ENCODE measurements at places on chromosomes 3 and 15.

- DNase-seq, result no peak
Observed at GRCh38 chr3:126013751-126014156, 44.8 kb downstream of the ROPN1B start.

DNA sequence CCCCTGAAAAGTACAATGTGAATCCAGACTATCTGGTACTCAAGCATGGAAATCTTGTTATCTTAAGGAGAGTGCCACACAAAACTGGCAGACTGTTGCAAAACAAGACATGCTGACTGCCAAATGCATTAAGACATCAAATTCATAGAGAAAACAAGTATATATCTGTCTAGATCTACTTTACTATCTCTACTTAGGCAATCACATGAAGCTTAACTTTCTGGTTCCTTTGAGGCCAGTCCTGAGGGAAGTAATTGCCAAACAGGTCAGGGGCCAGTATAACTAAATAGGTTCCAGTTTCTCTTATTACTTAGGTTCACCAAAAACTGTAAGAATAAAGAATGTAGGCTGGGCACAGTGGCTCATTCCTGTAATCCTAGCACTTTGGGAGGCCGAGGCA lies 15.9 kb upstream of the SLC4A7 start:
- DNase-seq, result no peak

GRCh38 chr3:155079746-155080487 lies at the start of gene MME:
Gene MME, plus strand, starts transcription at chr3:155080319. Its CDS starts 3,849 bp downstream, at chr3:155084168.
- DNase-seq, result no peak

DNA sequence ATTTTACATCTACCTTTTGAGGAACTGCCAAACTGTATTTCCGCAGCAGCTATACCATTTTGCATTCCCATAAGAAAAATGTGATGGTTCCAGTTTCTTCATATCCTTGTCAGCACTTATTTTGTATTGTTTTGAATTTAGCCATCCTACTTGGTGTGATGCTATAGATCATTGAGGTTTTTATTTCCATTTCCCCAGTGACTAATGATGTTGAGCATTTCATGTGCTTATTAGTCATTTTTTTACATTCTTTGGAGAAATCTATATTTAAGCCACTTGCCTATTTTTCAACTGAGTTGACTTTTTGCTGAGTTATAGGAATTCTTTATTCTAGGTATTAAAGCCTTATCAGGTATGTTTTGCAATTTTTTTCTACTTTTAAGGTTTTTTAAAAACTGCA lies 347.6 kb upstream of the RARB start:
- no peak for DNase-seq

GRCh38 chr3:56251343-56251945 lies 216.8 kb downstream of the ERC2 start:
- no peak for DNase-seq

DNA sequence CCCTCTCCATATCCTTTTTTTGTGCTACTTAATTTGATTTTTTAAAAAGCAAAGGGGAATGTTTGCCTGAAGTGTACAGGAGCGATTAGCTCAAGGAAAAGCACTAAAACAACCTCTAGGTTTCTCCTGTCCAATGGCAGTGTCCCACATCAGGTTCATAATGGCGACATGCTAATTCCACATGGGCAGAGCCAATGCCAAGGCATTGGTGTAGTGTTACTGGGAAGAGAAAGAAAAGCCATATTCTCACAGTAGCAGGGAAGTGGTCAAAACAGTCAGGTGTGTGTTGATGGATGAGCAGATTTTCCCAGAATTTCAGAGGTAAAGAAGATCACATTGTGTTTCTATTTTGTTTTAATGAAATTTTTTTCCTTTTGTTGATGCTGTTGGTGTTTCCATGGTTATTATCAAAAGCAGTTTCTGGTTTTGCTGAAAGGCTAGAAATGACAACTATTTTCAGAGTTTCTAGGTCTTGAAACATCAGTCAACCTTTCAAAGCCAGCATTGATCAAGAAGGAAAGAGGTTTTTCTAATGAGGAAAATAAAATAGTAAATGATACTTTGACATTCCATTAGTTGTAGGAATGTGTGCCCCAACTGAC lies 65.2 kb downstream of the FNDC3B start:
- DNase-seq, result no peak

GRCh38 chr15:33068511-33068990 lies 126.0 kb downstream of the FMN1 start:
- DNase-seq, result no peak

- no peak for DNase-seq
Observed at GRCh38 chr3:42205800-42206514, 60.0 kb downstream of the CCK start.

DNA sequence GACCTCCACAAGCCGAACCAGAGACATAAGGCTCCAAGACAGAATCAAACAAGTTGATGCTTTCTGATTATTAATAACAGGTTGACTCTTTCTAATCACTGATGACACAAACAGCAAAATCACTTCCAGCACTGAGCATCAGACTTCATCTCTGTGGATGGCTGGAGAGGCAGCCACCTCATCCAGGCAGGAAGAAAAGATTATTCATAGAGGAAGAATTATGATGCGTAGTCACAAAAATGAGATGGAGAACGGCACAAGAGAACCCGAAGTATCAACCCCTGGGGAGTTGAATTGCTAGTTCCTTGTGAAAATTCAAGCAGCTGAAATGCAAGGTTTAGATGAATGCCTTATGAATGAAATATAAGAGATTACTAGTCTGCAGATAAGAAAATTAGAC lies 49.9 kb upstream of the LMCD1 start:
- no peak for DNase-seq

Measured in NCI-H2107 (cell line).